ENCODE measurements at places on chromosomes 5 and 9.

- DNase-seq: no peak
Measured at GRCh38 chr5:141084487-141084989, 9.9 kb upstream of the PCDHB2 start.

GRCh38 chr5:59186623-59187022 is 603.7 kb downstream of the RAB3C start:
- DNase-seq: no peak

- DNase-seq: no peak
Measured at GRCh38 chr5:157606046-157606445, 30.5 kb upstream of the ADAM19 start.

GRCh38 chr5:91645347-91645746 is 262.2 kb upstream of the ARRDC3 start:
- no peak for DNase-seq

- no peak for DNase-seq
Measured at GRCh38 chr5:112625689-112626438, 111.8 kb upstream of the APC start.

GRCh38 chr9:122116040-122116439 is 22.9 kb upstream of the TTLL11 start:
- DNase-seq: no peak

- DNase-seq: no peak
Measured at GRCh38 chr5:161369022-161369421, 177.5 kb downstream of the GABRB2 start.

- no peak for DNase-seq
Measured at GRCh38 chr9:34454571-34455065, 3.8 kb downstream of the FAM219A start.

- no peak for DNase-seq
Measured at GRCh38 chr5:73388306-73388684, 60.3 kb downstream of the FOXD1 start.

GRCh38 chr5:105735704-105736103 is 1935.0 kb downstream of the EFNA5 start:
- no peak for DNase-seq

DNA sequence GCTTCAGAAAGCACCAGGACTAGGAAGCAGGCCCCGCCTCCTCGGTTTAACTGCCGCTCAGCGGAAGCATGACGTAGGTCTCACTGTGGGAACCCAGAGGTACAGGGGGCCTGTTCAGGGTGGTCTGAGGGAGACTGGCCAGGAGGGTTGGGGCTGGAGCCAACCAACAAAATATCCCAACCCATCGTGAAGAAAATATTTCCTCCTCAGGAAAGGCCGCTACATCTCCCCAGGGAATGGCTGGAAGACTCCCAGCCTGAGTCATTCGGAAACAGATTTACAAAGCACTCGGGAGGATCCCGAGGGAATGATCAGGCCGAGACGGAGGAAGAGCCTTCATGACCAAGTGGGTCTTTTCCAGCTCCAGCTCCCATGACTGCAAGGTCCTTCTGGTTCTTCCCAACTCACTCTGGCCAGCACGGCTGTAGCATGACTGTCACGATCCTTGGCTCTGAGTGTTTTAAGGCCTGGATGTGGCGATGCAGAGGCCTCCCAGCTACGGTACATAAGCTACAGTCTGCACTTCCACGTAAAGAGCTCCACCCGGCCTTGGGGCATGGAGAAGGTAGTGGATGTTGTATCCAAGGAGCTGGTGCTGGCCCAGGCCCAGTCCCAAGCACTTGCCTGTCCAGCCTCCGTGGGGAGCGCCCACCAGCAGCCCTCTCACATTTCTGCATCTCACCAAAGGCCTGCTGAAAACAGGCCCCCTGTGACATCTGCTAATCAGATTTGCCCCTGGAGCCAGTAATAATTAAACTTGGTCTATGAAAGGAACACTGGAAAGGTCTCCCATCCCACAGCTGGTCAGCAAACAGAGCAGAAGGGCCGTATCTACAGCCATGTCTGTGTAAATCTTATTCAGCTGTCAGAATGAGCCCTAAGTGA is 100.6 kb downstream of the LHFPL2 start:
- DNase-seq: no peak

- DNase-seq: no peak
Measured at GRCh38 chr5:173679909-173680630, 63.6 kb upstream of the BOD1 start.

GRCh38 chr5:17064241-17064640 is 128.2 kb upstream of the MYO10 start:
- no peak for DNase-seq

- DNase-seq: no peak
Measured at GRCh38 chr5:89991592-89991991, 418.0 kb downstream of the CETN3 start.

- DNase-seq: no peak
Measured at GRCh38 chr9:97385626-97386264, 26.2 kb upstream of the TDRD7 start.

GRCh38 chr9:13817754-13818278 is 496.1 kb downstream of the NFIB start:
- no peak for DNase-seq

Data from stimulated activated CD8-positive, alpha-beta memory T cell treated with anti-CD3 and anti-CD28 coated beads, Interleukin-7, amount 100 ng/mL, for 24 hours (primary cell).